NCI-H1930 (cell line): ENCODE measurements at places on chromosomes 1 and 21.

DNA sequence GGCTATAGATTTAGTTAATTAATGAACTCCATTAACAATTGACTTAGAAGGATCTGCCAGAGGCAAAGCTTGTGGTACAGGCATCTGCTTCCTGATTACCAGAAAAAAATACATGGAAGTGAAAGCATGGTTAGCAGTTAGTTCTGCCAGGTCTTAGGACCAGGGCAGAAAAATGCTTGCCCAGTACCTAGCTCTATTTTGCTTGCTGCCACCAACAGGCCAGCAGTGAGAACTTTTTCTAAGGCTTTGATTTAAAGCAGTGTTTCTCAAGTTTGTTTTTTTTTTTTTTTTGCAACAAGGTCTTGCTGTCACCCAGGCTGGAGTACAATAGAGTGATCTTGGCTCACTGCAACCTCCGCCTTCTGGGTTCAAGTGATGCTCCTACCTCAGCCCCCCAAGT is 16.4 kb upstream of the MTF1 start:
- DNase-seq = no peak

- no peak for DNase-seq
Observed at GRCh38 chr1:214638459-214638807, 35.4 kb downstream of the CENPF start.

GRCh38 chr21:14120091-14120734 is 90.5 kb downstream of the LIPI start:
- DNase-seq = peak; percentile 17

DNA sequence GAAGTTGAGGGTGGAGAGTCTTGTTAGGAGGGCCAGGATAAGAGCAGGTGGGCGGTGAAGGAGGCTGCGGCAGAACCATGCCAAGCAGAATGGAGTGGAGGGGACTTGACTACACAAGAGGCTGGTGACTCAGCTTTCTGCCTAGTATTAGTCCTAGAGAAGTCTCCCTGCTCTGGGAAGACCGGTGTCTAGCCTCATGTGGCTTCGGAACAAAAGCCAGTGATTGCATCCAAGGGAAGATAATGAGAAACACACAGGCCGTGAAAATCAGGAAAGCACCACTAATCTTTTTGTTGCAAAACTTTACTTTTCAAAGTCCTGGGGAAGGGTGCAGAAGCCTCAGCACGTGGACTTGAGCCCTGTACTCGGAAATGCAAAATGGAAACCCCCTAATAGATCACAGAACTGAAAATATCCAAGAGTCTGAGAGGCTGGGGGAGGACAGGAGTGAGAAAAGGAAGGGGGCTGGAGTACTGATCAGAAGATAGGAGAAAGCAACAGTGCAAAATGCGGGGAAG is 31.4 kb downstream of the DDR2 start:
- no peak for DNase-seq

DNA sequence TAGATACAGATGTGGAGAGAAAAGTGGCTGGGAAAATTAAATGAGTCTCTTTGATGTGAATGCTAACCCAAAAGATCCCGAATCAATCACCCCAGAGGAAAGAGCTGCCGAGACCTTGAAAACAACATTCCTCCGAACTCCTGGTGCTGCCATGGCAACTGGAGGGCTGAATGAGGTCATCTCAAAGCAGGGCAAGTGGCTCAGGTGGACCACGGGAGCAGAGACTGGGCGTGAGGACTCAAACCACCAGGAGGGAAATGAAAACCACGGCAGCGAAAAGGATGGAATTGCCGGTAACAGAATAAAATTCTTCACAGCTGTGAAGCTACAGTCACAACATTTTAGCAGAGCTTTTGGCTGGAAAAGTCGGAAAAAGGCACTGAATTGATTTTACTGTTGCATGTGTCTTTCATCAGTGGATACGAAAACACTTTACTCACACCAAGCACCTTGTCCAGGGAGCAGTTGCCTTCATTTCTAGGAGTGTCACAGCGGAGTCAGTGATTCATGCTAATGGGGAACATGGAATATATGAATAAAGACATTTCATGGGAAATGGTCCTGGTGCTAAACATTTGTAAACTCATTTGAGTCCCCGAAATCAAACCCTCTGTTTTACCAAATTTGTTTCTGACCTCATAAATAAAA is 23.2 kb upstream of the BECN2 start:
- DNase-seq = no peak

- no peak for DNase-seq
Observed at GRCh38 chr1:99580451-99580850, 65.5 kb upstream of the PALMD start.

GRCh38 chr21:36122977-36123376 is 11.9 kb upstream of the CBR3 start:
- DNase-seq = no peak

GRCh38 chr1:29498126-29499103 is 262.1 kb downstream of the PTPRU start:
- DNase-seq = no peak

DNA sequence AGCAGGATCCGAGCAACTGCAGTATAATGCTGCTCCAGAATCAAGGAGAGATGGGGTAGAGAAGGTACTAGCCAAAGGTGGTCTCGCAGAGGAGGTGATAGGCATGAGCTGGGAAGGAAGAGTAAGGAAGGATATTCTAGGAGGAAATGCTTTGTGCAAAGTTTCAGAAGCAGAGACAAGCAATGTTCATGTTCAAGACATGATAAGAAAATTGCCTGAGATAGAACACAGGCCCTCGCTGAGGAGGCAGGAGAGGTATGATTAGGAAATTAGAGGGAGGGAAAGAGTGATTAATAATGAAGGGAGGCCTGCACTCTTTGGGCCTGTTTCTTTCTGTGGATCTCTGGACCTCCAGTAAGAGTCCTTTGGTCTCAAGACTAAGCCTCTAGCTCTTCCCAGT is 12.9 kb upstream of the ETV3 start:
- DNase-seq = no peak

DNA sequence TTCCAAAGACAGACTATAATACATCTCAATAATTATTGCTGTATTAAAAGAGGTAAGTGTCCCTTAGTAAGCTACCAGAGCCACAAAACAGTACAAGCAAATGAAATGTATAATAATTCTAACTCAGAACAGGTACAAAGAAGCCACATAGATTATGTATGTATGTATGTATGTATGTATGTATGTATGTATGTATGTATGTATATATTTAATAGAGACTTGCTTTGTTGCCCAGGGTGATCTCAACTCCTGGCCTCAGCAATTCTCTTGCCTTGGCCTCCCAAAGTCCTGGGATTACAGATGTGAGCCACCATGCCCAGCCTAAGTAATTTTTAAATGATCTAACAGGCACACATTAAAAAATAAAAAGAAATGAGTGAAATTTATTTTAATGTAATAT is 86.9 kb downstream of the EPS15 start:
- DNase-seq = no peak

DNA sequence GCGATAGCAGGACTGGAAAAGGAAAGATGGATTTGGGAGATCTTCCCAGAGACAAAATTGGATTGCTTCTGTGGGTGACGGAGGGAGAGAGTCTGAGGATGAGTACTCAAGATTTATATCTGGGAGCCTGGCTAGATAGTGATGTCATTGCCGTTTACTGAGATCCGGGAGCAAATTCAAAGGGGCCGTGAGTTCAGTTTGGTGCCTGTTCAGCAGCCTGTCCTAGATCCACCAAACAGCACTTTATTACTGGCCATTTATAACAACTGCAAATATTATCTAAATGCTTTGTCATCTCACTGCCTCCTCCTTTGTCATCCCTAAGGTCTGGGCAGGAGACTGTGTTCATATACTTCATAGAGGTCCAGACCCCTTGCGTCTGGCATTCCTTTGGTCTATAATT is 29.2 kb downstream of the MAPKAPK2 start:
- DNase-seq = no peak
